Naive thymus-derived CD8-positive, alpha-beta T cell (primary cell): ENCODE measurements at places on chromosomes 1 and 21. TPM values are rescaled to one million over a fixed set of nuclear protein-coding genes. Genes with fewer than 3 reads are reported as not detected.

OR2L5 gene
- total RNA-seq: 0.19 TPM

GRCh38 chr1:153598309-153599172 is 14.4 kb downstream of the S100A16 start:
- no peak for DNase-seq
- peak overlapping the region; percentile 73 for H3K27ac ChIP-seq
- H3K4me3 ChIP-seq: no peak overlapping the region

KIF26B gene
- 0.08 TPM for total RNA-seq

DNA sequence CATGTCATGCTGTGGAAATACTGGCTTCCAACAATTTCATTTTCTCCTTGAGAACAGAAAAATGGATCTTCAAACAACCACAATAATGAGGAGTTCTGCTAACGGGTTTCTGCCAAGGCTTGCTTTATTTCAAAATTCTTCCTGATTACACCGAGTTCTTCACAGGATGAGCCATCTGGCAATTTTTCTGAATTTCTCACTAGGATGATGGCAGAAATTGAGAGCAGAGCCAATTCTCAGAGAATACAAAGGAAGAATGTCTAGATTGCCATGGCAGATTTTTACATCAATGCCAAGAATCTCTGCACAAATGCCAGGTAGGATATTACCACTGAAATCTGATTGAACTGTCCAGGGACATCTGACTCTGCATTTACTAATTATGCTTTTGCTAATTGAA is 619.0 kb upstream of the CHRM3 start:
- H3K27ac ChIP-seq: no peak overlapping the region
- H3K4me3 ChIP-seq: no peak overlapping the region
- no peak for DNase-seq
- no peaks in the 10 kb centered on the region for H3K4me1 ChIP-seq
- no peaks in the 10 kb centered on the region for H3K36me3 ChIP-seq

DNA sequence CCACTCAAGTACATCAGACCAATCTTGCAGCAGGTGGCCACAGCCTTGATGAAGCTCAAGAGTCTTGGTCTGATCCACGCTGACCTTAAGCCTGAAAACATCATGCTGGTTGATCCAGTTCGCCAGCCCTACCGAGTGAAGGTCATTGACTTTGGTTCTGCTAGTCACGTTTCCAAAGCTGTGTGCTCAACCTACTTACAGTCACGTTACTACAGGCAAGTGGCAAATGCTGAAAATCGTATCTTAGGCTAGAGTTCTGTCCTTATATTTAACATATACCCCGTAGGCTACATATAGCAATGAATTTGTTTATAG is 12.1 kb downstream of the HIPK1 start:
- peaks cover 57% of the 10 kb centered on the region for H3K36me3 ChIP-seq
- H3K27me3 ChIP-seq: no peaks in the 10 kb centered on the region
- H3K4me3 ChIP-seq: peak overlapping the region; percentile 84
- H3K27ac ChIP-seq: peak overlapping the region; percentile 98
- peaks cover 86% of the 10 kb centered on the region for H3K4me1 ChIP-seq
- DNase-seq: no peak

KRTAP10-9 gene
- not detected for total RNA-seq

PHGDH gene
- 64.9 TPM for total RNA-seq

- DNase-seq: peak; percentile 73
- H3K27me3 ChIP-seq: no peaks in the 10 kb centered on the region
- H3K27ac ChIP-seq: peak overlapping the region; percentile 95
- H3K36me3 ChIP-seq: no peaks in the 10 kb centered on the region
Observed at GRCh38 chr1:7953850-7954609, 7.5 kb upstream of the PARK7 start.

GRCh38 chr1:184945029-184945428 is 29.3 kb downstream of the NIBAN1 start:
- no peaks in the 10 kb centered on the region for H3K27me3 ChIP-seq
- H3K36me3 ChIP-seq: no peaks in the 10 kb centered on the region

EVI5 gene
- 1.8 TPM for total RNA-seq

DNA sequence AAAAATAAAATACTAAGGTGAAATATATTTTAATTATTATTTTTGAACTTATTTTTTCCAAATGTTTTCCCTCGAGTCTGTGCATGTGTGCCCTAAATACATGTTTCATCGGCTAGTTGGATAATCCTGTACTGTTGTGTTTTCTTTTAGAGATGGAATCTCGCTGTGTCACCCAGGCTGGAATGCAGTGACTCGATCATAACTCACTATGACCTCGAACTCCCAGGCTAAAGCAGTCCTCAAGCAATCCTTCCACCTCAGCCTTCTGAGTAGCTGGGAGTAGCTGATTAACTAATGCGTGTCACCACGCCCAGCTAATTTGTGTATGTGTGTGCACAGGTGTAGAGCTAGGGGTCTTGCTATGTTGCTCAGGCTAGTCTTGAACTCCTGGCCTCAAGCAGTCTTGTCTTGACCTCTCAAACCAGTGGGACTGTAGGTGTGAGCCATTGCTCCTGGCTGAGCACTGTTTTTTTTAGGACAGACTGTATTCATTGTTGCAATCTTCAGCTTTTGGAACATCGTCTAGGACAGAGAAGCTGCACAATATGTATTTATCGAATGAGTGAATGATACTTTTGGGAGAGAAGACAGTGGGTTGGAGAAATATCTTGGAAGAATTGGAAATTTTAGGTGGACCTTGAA is 4.8 kb upstream of the TMCO1 start:
- no peak overlapping the region for H3K27ac ChIP-seq
- H3K36me3 ChIP-seq: peaks cover 23% of the 10 kb centered on the region
- DNase-seq: no peak

BRINP3 gene
- not detected for total RNA-seq

CDCA8 gene
- total RNA-seq: 1.4 TPM

USH2A gene
- total RNA-seq: not detected

LMOD1 gene
- total RNA-seq: not detected

- H3K4me1 ChIP-seq: peaks cover 28% of the 10 kb centered on the region
- H3K27me3 ChIP-seq: no peaks in the 10 kb centered on the region
- no peaks in the 10 kb centered on the region for H3K36me3 ChIP-seq
- DNase-seq: no peak
- H3K4me3 ChIP-seq: no peak overlapping the region
- no peak overlapping the region for H3K27ac ChIP-seq
Observed at GRCh38 chr21:43737158-43737950, 18.4 kb downstream of the PDXK start.

DNA sequence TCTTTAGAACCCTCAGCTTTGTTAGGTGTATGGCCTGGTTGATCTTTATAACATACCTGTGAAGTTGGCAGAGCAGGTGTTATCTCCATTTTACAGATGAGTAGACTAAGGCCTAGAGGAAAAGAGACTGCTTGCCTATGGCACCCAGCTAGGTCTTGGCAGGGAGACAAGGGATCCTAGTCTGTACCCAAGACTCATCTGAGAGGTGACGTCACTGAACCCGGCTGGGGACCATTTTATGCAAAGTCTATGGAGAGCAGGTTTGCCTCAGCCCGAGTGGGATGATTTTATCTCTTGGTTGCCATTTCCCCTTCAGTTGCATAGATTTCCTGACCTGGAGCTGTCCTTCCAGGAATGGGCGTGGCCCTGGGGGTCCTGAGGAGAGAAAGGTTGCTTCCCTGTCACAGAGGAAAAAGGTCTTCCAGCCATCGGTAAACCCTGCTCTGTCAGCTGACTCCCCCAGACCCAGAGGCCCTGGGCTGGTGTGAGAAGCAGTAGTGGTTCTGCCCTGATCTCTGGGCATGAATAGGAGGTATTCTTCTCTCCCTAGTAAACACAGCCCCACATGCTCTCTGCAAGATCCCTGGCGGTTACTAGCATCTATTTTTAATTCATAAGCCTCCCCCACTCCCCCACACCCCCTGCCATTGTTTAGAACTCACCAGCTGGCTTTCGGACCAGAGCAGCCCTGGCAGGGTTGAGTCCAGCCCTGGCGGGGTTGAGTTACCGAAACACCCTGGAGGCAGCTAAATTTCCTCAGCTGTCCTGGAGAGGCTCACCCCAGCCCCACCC is 19.6 kb downstream of the TMCC2 start:
- H3K4me3 ChIP-seq: no peak overlapping the region
- no peak overlapping the region for H3K27ac ChIP-seq
- H3K27me3 ChIP-seq: no peaks in the 10 kb centered on the region
- H3K4me1 ChIP-seq: peaks cover 16% of the 10 kb centered on the region
- no peaks in the 10 kb centered on the region for H3K36me3 ChIP-seq
- DNase-seq: no peak

DNA sequence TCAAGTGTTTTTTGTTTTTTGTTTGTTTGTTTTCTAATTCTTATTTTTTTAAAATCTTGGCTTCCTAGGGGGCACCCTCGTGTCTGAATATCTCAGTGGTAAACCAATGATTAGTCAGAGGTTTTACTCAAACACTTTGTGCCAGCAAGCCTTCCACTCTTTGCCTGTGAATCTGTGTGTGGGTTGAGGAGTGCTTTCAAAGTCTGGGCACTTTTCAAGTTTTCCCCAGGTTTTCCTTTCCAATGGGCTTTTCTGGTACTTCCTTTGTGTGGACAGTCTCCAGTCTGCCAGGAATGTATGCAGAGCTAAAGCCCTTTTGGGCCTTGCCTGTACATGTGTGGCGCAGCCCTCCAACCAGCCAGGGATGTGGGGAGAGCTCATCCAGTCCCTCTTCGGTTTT is 9.7 kb upstream of the PPIE start:
- peaks cover 65% of the 10 kb centered on the region for H3K27me3 ChIP-seq
- no peaks in the 10 kb centered on the region for H3K4me1 ChIP-seq
- no peak for DNase-seq
- H3K4me3 ChIP-seq: no peak overlapping the region
- H3K36me3 ChIP-seq: no peaks in the 10 kb centered on the region
- H3K27ac ChIP-seq: no peak overlapping the region

DNA sequence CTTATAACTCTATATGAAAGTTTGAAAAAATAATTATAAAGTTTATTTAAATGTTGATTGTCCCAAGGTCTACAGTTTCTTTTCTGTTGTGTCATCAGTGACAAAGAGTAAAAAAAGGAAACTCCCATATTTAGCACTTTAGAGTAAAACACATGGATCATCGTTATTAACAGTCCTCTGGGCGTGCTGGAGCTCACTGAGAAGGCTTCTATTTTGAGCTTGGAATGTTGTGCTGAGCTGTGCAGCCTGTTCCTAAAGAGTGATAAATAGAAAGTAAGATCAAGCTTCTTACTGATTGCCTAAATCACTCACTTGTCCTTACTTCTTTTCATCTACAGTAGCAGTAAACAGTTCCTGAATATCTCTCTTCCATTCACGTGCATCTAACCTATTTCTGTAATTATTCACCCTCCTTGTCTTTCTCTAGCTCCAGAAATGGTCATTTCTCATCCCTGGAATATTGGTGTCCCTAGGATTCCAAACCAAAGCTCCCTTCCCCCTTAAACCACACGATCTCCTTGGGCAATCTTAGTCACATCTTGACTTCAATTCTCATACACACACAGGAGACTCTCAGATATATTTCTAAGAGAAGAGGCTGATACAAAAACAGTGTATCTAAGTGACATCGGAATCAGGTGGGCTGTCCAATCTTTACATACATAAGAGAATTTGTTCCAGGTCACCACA is 11.9 kb downstream of the GBP5 start:
- no peak for DNase-seq

- DNase-seq: no peak
- H3K36me3 ChIP-seq: no peaks in the 10 kb centered on the region
- peak overlapping the region; percentile 23 for H3K4me3 ChIP-seq
- peaks cover 15% of the 10 kb centered on the region for H3K4me1 ChIP-seq
- no peak overlapping the region for H3K27ac ChIP-seq
Observed at GRCh38 chr1:244815600-244816099, 19.8 kb upstream of the COX20 start.

SRP9 gene
- 168 TPM for total RNA-seq

DNA sequence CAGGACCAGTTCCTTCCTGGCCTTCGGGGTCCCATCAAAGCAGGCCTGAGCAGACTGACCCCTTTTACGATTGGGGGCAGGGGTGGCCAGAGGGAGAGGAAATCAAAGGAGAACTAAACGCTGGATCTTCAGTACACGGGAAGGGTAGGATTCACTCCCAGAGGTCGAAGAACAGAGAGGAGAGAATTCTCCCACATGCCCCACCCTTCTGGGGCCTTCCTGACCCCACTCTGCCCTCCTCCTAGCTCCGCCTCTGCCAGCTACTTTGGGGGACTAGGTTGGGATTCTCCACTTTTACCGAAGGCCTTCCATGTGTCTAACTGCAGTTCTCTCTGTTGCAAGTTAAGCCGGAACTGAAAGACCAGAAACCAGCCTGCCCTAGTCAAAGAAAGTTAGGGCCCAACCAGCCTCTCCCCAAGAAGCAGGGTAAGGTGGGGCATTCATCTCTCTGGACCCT is 654 bp upstream of the ARHGEF2 start:
- peaks cover 5% of the 10 kb centered on the region for H3K36me3 ChIP-seq
- no peaks in the 10 kb centered on the region for H3K27me3 ChIP-seq
- DNase-seq: no peak
- H3K4me3 ChIP-seq: peak overlapping the region; percentile 89

KPRP gene
- not detected for total RNA-seq

- peaks cover 60% of the 10 kb centered on the region for H3K4me1 ChIP-seq
- H3K36me3 ChIP-seq: peaks cover 19% of the 10 kb centered on the region
- no peak for DNase-seq
- no peaks in the 10 kb centered on the region for H3K27me3 ChIP-seq
- H3K27ac ChIP-seq: no peak overlapping the region
Observed at GRCh38 chr1:150386592-150386991, 22.6 kb downstream of the RPRD2 start.

PYHIN1 gene
- 10.9 TPM for total RNA-seq

LRRC3 gene
- 0.88 TPM for total RNA-seq

DNA sequence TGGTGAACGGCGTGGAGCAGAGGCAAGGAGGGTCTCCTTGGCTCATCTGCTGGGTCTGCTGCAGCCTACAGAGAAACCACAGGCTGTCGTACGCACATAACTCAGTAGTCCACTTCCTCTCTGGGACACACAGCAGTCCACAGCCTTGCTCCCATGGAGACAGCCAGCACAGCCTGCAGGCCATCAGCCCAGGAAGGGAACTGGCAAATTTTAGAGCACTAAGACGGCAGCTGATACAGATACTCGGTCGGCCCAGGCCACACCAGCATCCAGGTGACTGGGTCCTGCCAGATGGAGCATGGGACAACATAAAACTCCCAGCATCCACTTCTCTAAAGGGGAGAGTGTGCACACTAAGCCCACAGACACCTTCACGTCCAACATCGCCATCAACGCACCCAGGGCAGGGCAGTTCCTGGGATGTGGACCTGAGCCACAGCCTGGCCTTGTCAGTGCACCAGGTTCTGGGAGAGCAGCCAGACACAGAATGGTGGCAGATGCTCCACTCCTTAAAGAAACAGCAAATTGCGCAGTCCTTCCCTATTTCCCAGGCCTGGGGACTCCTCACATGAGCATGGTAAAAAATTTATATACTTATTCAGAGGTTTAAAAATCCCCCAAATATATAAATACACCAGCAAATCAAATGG is 247.1 kb upstream of the RAB4A start:
- H3K4me1 ChIP-seq: peaks cover 16% of the 10 kb centered on the region
- H3K36me3 ChIP-seq: no peaks in the 10 kb centered on the region
- no peaks in the 10 kb centered on the region for H3K27me3 ChIP-seq
- no peak for DNase-seq
- no peak overlapping the region for H3K4me3 ChIP-seq
